ENCODE measurements at places on chromosomes 12 and 14.

DNA sequence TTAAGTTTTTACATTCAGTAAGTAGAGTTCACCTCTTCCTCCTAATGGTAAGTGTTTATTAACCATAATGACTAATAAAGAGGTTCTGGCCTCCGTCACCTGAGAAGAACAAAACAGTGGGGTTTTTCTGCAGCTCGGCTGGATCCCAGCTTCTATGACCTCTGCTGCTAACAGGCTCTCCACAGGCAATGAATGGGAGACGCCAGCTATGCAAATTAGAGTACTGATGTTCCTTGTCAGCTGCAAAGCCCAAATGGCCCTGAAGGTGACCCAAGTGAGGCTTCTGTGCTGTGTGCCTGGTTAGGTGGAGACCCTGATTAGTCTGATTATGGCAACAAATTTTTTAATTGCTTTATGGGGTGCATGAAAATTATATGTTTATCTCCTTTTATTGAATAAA lies 218.1 kb downstream of the APAF1 start:
- DNase-seq: no peak

GRCh38 chr12:124317400-124317799 lies 22.5 kb downstream of the RFLNA start:
- DNase-seq: no peak

DNA sequence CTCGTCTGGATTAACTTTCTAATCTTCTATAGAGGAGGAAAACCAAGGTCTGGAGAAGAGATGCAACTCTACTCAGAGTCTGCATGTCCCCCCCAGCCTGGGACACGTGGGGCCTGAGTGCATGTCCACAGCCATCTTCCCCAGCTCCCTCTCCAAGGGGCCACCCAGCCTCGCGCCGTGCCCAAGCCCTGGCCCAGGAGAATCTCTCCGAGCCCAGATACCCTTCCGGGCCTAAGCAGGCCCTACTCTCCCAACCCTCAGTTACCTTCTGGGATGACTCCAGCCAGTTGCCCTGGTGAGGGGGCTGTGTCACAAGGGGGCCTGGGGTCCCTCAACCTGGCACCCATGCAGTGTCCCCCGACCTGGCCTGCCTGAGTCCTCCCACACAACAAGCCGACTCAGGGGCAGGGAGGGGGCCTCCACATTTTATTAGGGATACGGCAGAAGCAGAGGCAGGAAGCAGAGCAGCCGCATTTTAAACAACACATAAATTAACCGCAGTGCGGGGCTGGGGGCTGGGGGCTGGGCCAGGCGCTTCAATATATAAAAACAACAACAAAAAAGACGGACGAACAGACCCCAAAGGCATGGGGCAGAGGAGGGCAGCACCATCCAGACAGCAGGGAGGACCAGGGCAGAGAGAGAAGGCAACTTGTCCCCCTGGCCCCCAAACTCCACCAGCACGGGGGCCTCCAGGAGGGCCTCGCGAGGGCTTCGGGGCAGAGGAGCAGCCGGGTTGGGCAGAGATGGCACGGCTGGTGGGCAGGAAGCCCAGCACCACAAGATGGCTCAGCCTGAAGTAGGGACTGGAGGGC lies 37.3 kb downstream of the NCKAP5L start:
- DNase-seq: no peak

DNA sequence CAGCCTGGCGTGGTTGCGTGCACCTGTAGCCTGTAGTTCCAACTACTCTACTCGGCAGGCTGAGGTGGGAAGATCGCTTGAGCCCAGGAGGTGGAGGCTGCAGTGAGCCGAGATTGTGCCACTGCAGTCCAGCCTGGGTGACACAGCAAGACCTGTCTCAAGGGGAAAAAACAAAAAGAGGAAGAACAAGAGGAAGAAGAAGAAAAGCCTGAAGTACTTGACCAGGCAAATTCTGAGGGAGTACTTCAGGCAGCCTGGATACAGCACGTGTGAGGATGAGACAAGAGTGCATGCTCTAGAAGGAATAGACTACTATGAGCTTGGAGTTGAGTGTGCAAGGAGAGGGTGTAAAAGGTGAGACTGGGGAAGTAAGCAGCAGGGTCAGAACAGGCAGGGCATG lies 1.8 kb downstream of the GDF3 start:
- DNase-seq: peak; percentile 63

DNA sequence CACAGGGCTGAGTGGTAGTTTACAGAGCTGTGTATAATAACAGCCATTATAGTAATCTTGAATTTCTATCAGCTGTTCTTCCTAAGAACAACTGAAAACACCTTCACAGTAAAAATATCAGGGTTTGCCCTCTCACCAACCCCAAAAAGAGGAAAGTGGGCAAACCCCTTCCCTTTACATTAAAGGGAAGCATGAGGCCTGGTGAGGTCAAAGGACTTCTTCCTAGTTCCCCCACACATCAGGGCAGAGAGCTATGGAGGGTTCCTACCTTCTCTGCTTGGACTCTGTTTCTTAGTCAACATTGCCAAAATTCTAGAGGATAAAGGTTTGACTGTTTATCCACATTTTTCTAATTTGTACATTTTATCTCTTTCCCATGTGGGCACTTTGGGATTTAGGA lies 4.4 kb upstream of the RPAP3 start:
- DNase-seq: peak; percentile 75

DNA sequence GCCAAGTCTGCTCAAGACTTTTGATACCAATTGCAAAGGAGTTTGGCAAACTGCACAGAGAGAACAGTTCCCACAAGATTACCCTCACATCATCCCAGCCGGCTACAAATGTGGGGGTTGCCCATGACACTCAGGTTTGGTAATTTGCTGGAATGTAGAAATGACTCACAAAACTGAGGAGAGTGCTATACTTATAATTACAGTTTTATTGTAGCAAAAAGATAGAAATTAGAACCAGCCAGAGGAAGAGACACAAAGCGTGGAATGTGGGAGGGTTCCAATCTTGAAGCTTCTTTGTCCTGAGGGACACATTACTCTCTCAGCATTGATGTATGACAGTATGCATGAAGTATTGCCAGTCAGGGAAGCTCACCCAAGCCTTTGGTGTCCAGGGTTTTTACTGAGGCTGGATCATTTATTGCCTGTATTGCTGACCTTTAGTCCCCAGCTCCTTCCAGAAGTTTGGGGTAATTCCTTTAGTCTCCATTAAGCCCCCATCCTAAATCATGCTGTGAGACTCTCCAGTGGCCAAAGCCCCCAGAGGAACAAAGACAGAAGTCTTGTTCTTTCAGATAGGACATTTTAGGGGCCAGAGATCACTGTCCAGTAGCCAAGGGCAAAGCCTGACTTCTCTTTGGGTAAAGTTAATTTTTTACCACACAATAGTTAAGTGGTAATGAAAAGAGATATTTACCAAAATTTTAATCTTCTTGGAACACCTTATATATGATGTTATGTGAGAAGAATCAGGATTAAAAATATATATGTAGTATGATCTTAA lies 9.9 kb downstream of the TBK1 start:
- DNase-seq: peak; percentile 48

GRCh38 chr14:20345366-20345765 lies 1.9 kb downstream of the PARP2 start:
- no peak for DNase-seq

DNA sequence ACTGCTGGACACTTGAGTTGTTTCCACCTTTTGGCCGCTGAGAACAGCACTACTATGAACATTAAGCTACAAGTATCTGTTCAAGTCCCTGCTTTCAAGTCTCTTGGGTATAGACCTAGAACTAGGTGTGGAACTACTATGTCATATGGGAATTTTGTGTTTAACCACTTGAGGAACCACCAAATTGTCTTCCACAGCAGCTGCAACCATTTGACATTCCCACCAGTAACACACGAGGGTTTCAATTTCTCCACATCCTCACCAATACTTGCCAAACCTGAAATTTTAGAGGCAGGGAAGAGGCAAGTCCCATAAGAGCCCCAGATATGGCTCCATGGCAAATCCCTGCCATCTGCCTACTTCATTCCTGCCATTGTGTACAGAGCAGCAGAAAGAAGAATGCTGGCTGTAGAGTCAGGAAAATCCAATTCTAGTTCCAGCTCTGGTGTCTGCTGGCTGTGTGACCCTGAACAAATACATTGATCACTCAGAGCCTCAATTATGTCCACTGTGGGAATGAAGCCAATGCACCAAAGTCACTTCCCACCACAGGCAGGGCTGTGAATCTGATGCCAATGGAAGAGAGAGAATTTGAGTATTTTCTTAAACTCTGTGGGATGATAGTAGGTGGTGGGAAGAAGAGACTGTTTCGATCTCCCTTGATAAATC lies 17.8 kb downstream of the PITPNM2 start:
- DNase-seq: no peak

DNA sequence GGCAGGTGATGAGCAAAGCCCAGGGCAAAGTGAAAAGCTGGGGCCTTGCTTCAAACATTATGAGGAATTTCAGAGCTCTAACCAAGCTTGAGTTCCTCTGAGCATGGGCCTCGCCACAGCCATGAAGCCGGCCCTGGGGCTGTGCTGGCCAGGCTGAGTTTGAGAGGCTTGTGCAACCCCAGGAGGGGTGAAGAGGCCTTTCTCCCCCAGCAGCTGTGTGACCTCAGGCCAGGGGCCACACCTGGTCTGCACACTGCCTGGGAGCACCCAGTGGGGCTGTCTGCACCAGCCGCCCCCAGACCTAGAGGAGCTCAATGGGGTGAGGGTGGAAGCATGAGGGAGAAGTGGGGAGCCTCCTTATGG lies 204.9 kb upstream of the C14orf180 start:
- DNase-seq: no peak

- DNase-seq: no peak
Measured at GRCh38 chr12:23433121-23433520, 516.3 kb downstream of the SOX5 start.

- DNase-seq: no peak
Measured at GRCh38 chr14:95876761-95877538, at the start of gene TUNAR. Gene TUNAR, plus strand, starts transcription at chr14:95876832.

GRCh38 chr12:116661341-116661740 lies 76.5 kb downstream of the SPRING1 start:
- no peak for DNase-seq

GRCh38 chr12:3035815-3036702 lies 41.1 kb upstream of the TSPAN9 start:
- DNase-seq: peak; percentile 9

- DNase-seq: no peak
Measured at GRCh38 chr14:85662096-85662495, 132.2 kb downstream of the FLRT2 start.

Data from suppressor macrophage treated with lipopolysaccharide for 1 hour (primary cell).